ENCODE measurements at places on chromosomes 7 and 10.
A peak's percentile ranks its signal among the peaks of the same experiment; 100 is the strongest.

DNA sequence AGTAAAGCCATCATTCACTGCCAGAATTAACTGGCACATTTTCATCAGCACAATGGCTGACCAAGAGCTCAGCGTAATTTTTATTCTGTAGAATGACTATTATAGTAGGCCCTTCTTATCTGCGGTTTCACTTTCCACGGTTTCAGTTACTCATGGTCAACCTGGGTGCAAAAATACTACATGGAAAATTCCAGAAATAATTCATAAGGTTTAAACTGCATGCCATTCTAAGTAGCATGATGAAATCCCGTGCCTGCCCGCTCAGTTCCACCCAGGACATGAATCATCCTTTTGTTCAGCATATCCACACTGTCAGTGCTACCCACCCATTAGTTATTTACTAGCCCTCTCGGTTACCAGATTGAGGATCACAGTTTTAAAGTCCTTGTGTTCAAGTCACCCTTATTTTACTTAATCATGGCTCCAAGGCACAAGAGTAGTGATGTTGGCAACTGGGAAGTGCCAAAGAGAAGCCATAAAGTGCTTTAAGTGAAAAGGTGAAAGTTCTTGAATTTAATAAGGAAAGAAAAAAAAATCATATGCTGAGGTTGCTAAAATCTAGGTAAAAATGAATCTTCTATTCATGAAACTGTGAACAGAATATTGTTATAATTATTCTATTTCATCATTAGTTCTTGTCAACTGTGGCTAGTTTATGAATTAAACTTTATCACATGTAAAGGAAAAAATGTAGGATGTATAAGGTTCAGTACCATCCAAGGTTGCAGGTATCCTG is 204.9 kb downstream of the DOCK4 start:
- no peak for DNase-seq

DNA sequence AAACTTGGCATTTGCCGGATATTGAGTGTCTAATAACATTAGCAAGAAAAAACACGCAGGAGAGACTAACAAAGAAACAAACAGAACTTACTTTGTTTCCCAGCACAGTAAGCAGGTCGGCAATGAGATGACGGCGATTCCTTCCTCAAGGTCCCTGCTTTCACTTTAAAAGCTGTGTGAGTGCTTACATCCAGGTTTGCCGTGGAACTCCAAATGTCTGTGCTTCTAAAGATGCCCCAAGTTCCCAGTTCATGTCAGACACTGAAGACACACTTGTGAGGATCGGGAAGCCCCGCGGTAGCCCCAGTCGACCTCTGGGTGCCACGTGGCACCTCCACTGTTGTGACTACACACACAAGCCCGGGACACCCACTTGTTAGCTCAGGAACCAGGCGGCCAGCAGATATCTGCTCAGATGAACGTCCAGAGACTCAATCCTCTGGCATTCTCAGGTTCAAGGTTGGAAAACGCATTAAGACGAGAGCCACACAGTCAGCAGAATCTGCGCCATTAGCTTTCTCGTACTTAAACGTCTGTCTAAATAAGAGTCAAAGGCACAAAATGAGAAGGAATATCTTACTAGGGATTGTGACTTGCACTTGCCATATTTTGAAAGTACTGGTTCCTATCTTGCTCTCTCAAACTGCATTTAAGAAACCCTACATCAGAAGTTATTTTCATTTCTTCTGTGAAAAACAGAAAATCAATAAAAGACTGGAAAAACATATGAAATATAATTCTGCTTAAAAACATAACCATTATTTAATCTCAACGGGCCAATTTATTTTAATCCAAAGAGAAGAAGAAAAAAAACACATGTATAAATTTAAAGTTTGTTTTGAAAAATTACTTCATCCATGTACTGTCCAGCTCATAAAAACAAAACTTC is 207.6 kb upstream of the KLF14 start:
- DNase-seq: no peak

DNA sequence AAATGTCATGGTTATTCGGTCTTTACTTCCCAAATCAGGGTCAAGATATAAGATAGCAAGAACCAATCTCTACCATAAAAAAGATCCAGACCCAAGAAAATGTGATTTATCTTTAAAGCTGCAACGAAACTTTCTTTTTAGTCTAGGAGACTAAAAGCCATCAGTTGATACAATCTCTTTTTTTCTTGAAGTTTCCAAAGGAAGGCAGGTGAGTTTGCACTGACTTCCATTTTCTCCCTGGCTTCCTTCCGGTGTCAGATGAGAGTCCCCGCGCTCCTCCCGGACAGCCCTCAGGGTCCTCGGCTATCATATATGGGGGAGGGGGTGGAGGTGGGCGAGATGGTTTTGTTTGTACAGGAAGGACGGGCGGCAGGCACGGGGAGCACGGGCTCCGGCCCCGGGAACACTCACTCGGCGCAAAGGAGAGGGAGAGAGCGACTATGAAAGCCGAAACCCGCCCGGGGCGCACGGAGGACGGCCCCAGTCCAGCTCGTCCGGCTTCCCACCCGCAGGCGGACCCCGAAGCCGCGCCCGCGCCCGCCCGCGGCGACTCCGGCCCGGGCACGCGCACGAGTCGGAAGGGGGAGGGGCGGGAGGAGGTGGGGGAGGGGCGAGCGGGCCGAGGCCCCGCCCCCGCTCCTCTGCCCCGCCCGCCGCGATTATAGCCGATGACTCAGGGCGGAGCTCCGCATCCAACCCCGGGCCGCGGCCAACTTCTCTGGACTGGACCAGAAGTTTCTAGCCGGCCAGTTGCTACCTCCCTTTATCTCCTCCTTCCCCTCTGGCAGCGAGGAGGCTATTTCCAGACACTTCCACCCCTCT is at the start of gene BAG3:
BAG3 (plus strand) TSS at position 689 of the 822 bp plus-strand sequence. CDS start 296 bp downstream, outside the sequence.
- DNase-seq: peak; percentile 67

DNA sequence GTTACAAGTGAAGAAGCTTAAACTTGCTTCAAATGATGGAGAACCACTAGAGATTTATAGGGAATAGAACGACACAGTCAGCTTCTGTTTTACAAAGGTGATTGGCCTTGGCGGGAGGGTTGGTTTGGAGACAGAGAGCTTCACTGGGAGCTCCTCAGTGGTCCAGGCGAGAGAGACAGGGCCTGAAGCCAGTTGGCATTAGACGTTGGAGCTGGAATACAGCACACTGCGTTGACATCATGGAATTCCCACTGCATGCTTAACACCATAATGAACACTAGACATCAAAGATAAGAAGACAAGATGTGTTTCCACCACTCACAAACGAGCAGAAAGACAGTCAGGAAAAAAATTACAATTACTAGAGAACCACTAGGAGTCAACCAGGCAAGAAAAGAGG is 67.8 kb downstream of the TBXAS1 start:
- DNase-seq: no peak

GRCh38 chr7:126803060-126803665 is 449.6 kb downstream of the GRM8 start:
- DNase-seq: peak; percentile 4

DNA sequence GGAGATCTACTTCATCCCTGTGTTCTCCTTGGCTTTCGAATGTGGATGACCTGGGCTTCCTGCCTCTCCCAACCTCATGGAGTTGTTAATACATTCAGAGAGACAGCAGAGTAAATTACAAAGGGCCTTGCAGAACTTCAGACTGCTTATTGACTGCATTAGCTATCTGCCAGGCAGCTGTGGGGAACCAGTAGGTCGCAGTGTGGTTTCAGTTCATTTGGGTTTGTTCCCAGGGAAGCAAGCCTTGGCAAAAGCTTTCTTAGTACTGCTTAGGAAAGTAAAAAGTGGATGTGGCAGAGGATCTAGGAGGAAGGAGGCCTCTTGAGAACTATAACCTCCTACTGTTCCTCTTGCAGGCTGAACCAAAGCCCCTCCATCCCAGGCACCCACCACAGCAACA is 9.2 kb downstream of the NPFFR1 start:
- DNase-seq: no peak

- no peak for DNase-seq
Measured at GRCh38 chr10:30348378-30348776, 701 bp downstream of the MTPAP start.

- no peak for DNase-seq
Measured at GRCh38 chr7:145909991-145910513, 206.5 kb upstream of the CNTNAP2 start.

GRCh38 chr7:150954986-150955518 is 23.1 kb downstream of the KCNH2 start:
- no peak for DNase-seq

DNA sequence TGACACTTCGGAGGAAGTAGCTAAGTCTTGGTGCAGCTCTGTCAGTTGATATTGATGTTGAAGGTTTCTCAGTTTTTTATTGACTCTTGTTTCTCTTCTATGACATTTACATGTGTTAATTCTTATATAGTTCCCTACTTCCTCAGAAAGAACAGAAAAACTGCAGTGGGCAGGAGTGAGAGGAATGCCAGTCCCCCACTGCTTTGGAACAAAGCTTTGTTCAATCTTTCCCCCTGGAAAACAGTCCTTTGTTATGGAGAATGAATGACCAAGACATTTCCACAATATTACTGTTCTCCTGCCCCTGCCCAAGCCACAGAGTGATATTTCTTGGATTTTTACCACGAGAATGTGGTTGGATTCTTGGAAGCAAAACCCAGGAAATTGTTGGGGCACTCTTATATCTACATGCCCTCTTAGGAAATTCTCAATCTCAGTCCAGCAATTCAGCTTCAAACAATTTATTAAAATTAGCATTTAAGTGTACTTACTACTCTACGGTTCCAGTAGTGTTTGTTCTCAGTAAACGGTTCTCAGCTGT is 258.0 kb upstream of the KCND2 start:
- no peak for DNase-seq

DNA sequence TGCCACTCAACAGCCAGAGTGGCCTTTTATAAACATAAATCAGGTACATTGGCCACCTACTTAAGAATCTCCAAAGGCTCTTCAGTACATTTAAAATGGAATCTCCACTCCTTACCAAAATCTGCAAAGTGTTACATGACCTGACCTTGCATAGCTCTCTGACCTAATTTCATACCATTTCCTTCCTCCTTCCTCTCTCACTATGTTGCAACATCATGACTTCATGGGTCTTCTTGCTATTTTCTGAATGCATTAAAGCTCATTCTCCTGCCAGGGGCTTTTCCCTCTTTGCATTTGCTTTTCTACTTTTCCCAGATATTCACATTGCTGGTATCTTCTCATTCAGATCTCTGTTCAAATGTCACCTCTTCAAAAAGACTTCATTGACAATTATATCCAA is 22.1 kb upstream of the PPP1R17 start:
- DNase-seq: no peak

GRCh38 chr7:84195295-84196060 is 889 bp upstream of the SEMA3A start:
- DNase-seq: no peak

DNA sequence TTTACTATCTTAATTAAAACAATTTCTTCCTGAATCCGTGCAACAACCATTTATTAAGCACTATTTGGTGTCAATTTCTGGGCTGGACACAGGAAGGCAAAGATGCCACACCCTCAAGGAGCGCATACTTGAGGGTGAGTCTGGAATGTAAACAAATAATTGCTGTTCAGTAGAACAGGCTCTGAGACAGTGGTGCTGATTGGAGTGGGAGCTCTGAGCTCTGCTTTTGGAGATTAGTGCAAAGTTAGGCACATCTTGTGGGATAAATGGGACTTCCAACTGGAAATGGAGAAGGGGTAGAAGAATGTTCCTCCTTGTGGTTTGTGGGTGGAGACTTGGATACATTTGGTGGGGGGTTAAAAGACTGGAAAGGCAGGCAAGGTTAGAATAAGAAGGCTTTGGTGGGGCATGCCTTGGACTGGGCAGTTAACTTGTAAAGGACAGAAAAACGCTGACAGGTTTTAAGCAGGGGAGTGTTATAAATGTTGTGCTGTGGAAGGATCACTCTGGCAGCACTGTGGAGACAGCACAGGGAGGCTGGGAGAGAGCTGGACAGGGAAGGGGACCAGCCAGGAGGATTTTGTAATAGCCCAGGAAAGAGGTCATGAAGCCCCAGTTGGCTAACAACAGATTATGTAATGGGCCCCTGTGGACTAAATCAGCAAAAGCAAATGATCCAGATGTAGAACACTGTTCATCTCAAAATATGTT is 80.7 kb downstream of the ZNF365 start:
- no peak for DNase-seq

GRCh38 chr7:139696552-139696951 is 81.2 kb downstream of the HIPK2 start:
- DNase-seq: no peak

GRCh38 chr7:55992346-55992745 is 28.0 kb downstream of the NIPSNAP2 start:
- DNase-seq: no peak

- DNase-seq: peak; percentile 9
Measured at GRCh38 chr10:42932735-42933447, 144.0 kb upstream of the RET start.

DNA sequence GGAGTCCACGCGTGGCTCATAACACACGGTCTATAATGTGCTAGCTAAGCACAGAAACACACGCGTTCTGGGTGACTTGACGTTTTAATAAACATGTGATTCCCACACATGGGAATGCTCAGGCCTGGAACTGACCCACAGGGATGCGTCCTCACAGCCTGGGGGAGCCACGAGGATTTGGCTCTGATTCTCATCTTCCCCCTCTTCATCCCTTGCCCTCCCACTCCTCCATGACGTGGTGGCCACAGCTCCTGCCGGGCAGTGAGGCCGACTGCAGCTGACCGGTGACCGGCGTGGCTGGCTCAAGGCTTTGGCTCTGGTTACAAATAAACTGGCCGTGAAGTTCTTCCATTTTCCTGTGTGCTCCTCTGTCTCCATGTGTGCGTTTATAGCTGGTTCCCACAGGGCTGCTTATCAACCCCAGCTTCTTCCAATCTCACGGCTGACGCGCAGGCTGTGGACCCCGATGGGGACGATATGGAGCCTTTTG is 40.9 kb upstream of the KLF6 start:
- DNase-seq: no peak

DNA sequence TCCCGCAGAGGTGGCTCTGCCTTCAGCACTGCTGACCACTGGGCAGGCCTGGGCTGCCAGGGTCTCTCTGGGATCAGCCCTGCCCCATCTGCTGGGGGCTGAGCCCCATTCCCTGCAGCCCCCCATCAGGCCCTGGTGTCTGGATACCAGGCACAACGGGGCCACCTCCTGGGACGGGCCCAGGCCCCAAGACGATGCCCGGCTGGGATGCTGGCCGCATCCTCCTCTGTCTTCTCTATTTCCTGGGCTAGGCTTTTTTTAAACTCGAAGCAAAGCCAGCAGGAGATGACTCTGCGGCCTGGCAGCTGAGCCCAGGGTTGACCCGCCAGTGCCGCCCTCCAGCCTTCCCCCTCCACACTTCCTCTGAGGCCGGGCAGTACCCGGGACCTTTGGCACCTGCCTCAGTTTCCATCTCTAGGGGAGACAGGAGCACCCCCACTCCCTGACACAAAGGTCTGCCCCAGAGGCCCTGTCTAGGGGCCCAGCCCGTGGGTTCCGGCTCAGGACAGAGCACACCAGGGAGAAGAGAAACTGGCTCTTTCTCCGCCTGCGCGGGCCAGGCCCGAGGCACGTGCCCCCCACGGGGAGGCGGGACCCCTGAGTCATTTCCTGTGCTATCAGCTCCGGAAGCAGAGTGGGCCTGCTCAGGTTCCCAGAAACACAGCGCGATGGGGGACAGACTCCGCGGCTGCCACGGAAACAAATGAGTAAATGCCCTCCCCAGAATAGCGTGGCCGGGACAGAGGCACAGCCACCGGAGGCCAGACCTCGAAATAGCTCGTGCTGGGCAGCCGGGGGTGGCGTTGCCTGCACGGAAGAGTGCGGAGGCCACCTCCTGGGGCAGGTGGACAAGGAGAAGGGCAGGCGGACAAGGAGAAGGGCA is 84.6 kb upstream of the PDGFA start:
- peak; percentile 90 for DNase-seq

- no peak for DNase-seq
Measured at GRCh38 chr7:94405506-94405905, 10.8 kb downstream of the COL1A2 start.
